ENCODE measurements at places on chromosomes 2 and 18. TPM values are rescaled to one million over a fixed set of nuclear protein-coding genes. Genes with fewer than 3 reads are reported as not detected.

Gene PJVK
- 1.9 TPM for total RNA-seq

Gene EFHD1
- total RNA-seq = 1.4 TPM

- peak within 1 kb of the TSS; percentile 44 for H3K4me3 ChIP-seq
- no peak within 1 kb of the TSS for H3K27ac ChIP-seq
- H3K27me3 ChIP-seq = peaks cover 12% of the 10 kb centered on the region
- peak; percentile 67 for DNase-seq
Observed at GRCh38 chr18:23662309-23663263, at the start of gene ANKRD29. ANKRD29 (minus strand) TSS chr18:23662911; CDS start chr18:23662730, 181 bp downstream.

- H3K4me1 ChIP-seq = no peaks in the 10 kb centered on the region
- no peak overlapping the region for H3K27ac ChIP-seq
- peaks cover 27% of the 10 kb centered on the region for H3K36me3 ChIP-seq
- H3K27me3 ChIP-seq = no peaks in the 10 kb centered on the region
Observed at GRCh38 chr2:10668402-10669012, 21.3 kb downstream of the NOL10 start.

GRCh38 chr18:75157851-75158250 lies 51.1 kb downstream of the PTGR3 start:
- DNase-seq = no peak
- H3K36me3 ChIP-seq = no peaks in the 10 kb centered on the region
- no peak overlapping the region for H3K27ac ChIP-seq
- H3K4me3 ChIP-seq = no peak overlapping the region
- no peaks in the 10 kb centered on the region for H3K27me3 ChIP-seq

Measured in A673 (cell line).